ENCODE measurements at places on chromosomes 2 and 18.

DNA sequence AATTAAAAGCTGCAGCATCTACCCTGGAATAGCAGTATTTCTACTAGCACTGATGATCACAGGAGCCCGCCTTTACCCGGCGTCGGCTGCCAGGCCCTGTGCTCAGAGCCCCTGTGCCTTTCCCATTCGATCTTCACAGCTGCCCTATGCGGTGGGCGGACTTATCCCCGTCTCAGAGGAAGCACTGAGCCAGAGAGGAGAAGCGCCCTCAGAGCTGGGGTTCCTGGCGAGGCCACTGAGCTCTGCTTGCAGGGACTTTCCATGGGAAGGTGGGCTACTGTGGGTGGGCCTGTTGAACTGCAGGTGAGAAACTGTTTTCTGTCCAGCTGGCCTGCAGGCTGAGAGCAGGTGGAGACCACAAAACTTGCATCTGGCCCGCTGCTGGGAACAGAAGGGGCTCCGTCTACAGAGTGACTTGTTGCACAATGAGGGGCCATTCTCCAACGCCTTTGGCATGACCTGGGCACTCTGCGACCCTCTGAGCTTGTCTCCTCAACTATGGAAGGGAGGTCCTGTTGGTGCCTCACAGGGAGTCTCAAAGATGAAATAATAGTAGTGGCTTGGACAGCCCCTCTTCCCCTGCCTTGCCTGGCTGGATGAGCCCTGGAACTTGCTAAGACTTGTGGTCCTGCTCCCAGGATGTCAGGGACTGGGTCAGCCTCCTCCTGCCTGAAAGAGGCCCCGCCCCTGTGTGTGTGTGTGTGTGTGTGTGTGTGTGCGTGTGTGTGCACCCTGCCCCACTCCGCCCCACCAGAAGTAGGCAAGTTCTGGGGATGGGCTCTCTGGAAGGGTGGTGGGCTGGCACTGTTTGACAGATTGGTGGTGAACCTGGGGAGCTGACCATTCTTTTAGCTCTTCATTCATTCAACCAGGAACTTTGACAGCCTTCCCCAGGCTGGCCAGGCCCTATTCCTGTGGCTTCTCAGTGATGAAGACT, 32.7 kb downstream of the GLI2 start:
- no peak for DNase-seq

DNA sequence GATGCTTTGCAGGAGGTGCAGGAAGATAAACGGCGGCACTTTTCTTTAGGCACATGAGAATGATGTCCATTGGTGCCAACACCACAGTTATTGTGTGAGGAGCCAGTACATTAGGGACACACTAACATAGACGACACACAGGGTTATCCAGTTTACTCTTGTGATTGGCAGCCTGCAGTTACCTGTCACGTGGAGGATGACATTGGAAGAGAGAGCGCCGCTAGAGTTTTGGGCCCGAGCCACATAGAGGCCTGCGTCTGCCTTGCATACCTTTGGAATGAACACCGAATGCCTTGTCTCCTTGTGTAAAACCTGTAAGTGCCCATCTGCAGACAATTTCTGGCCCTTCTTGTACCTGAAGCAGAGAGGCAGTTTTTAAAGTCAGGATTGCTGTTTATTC, 26.9 kb upstream of the TTN start:
- DNase-seq, result no peak

GRCh38 chr2:108877506-108877905, 90.9 kb downstream of the CCDC138 start:
- no peak for DNase-seq

GRCh38 chr2:97870396-97870843, 125.3 kb downstream of the TMEM131 start:
- peak; percentile 83 for DNase-seq

DNA sequence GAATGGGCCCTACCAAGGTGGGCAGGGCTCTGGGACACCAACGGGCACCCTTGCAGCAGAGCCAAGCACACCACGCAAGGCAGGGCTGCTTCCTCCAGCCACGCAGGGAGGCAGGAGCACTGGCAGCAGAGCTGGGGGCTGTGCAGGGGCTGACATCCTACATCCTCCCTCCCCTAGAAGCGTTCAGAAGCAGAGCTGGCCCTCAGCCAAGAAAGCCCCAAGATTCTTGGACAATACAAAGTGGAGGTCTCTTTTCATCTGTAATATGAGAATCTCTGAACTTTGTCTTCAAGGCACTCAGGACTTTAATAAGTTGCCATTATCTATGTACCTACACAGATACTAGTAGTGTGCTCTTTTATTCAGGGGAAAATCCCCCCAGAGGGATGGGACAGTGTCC, 128.1 kb upstream of the AGAP1 start:
- no peak for DNase-seq

GRCh38 chr2:112597537-112598322, 13.3 kb downstream of the CHCHD5 start:
- no peak for DNase-seq

DNA sequence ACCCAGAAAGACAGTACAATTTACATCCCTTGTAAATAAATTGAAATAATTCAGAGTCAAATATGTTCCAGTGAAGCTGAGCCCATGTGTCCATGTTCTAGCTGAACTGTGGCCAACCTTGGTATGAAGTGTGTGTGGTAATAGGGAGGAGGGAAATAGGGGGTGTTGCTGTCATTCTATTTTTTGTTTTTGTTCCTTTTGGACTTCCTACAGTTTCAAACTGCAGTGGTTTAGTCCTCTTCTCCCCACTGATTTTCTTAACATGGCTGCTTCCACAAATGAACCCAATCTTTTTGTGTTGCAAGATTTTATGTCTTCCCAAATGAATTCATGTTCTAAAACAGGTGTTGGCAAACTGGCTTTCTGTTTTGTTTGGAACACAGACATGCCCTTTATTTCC, 156.9 kb downstream of the CCBE1 start:
- no peak for DNase-seq

DNA sequence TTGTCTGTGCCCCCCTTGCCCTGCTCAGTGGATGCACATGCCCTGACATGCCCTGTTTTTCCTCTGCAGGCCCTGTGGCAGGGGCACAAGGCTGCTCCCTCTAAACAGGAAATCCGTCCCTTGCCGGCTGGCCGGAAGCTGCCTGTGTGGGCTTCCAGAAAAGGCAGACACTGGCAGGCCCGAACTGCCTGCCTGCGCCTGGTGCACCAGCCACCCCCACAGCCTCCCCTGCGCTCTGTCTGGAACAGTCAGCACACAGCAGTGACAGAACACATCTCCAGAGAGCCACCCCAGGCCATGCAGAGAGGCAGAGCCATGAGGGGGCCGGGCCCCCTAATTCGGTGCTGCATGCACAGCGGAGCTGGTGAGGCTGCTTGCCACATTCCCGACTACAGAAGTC, 33.5 kb downstream of the LOXHD1 start:
- DNase-seq, result no peak
